ENCODE measurements at places on chromosomes 6 and 20.

DNA sequence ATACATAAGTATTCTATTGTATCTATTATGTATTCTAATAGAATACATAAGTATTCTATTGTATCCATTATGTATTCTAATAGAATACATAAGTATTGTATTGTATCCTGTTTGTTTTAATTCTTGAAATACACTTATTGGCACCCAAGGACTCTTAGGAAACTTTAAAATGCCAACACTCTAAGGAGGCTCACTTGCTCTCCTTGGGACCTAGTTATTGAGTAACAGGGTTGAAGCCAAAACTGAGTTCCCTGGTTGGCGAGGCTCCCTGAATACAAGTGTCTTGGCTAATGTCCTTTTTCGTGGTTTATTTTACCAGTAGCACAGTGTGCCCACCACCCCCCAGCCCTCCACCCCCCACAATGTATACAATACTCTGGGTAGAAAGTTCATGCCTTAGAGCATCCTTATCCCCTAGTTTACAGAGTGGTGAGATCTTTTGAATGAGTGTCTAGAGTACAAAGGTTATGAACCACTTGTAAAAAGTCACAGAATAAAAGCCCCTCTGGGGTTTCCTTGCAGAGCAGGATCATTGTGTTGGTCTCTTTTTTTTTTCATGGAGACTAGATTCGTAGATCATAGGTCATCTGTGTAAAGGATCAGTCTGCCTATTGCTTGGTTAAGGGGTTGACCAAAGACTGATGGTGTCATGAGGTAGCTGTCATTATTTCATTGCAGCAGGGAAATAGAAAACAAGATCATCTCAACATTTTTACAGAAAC, 32.5 kb upstream of the PRDM1 start:
- DNase-seq = no peak

- DNase-seq = no peak
Observed at GRCh38 chr6:25156123-25156522, 123.1 kb upstream of the CARMIL1 start.

DNA sequence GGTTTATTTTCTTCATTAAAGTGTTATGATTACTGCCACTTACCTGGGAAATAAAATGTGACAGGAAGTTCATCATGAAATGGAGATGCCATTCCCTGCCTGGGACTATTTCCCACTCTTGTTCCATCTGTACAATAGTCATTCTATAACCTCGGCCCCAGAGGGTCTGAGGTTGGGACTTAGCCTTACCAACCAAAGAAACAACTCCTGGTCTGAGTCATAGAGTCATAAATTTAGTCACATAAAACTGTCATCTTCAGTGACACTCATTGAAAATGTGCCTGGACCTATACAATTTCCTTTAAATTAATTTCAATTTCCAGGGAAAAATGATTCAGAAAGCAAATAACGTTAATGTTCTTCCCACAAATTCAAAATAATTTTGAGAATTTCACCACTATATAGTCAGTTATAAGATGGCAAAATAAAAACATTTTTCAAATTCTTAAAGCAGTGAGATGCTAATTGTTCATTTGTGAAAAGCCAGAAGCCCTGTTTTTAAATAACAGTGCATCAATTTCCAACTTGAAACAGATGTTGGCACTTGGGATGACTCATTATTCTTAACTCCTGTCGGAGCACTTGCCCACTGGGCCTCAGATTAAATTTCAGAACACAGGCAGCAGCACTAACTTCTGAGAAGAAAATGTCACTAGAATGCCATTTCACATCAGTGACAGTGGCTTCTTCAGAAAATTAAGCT, 201.2 kb upstream of the SMLR1 start:
- DNase-seq = peak; percentile 25

DNA sequence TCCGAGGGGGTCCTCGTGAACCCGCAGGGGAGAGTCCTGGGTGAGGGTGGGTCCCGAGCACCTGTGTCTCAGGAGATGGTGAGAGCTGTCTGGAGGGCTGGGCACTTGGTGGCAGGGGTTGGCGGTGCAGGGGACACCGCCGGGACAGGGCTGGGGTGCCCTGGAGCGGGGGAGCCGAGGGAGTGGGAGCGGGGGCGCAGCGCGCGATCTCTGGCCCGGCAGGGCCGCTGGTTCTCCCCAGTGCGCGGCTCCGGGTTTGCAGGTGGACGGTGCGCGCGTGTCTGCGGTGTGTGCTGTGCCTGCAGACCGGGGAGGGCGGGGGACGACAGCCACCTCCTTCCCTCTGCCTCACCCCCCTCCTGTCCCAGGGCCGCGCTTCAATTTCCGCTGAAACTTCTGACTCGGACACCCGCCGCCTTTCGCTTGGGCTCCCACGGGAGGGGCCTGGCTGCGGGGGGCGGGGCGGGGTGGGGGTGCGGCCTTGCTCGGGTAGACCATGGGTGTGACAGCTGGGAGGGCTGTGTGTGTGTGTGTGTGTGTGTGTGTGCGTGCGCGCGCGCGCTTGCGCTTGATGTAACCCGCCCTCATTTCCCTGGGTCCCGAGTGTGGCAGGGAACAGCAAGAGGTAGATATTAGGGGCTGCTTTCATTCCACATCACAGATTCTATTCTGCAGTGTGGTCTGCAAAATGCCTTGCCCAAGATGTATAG, 1.2 kb downstream of the TRIB3 start:
- peak; percentile 88 for DNase-seq

- DNase-seq = peak; percentile 57
Observed at GRCh38 chr6:8219352-8219943, 117.1 kb upstream of the EEF1E1 start.

DNA sequence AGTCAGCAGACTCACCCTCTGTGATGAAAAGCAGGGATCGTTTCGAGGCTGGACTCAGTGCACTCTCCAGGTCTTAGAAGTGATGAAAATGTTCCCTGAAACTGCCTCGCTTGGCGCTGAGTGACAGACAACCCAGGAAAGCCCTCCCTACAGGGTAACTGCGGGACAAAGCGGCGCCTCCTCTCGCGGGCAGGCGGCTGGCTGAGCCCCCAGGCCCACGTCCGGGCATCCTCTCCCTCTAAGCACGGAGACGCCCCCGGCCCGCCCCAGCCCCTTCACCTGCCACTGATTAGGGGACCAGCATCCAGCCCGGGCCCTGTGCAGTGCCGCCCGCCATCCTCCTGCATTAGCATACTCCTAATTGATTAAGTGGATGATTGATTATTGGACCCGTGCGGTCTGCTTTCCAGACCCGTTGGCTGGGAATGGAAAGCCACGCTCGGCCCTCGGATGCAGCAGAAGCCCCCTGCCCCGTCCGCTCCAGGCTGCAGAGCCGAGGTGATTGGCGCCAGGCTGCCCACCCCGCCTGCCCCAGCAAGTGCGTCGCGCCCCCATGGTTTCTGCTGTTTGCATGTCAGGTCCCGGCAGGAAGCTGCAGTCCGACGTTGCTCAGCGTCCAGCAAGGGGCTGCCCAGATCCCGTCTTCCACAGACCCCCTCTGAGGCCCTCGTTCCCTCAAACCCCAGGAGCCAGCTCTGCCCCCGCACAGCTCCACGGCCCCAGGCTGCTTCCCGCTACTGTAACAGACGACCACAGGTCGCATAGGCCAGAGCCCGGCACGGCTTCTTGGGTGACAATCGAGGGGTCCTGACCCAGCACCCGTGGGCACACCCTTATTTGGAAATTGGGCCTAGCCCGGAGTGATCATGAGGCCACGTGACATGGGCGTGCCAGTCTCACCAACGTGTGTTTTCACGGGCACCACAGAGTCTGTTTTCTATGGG, 131.6 kb downstream of the DLL1 start:
- DNase-seq = no peak

- DNase-seq = peak; percentile 54
Observed at GRCh38 chr6:52399511-52400312, 20.4 kb upstream of the EFHC1 start.

GRCh38 chr6:114287461-114287860, 55.4 kb downstream of the HS3ST5 start:
- no peak for DNase-seq

DNA sequence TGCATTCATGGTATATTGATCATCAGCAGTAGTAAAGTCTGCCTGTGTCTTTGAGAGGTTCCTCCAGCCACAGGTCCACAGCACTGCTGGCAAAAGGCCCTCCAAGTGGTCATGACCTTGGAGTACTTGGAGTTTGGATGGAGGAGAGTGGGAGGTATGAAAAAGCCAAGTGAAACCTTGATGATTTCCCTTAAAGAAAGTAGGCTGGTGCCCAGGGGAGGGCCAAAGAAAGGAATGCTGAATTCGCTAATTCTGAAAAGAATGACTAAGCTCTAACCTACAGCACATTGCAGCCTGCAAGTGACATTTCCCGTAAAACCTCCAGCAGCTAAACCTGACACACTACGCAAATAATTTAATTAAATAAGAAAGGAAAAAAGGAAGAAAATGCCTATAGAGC, 223.4 kb upstream of the TAB2 start:
- peak; percentile 35 for DNase-seq

- DNase-seq = no peak
Observed at GRCh38 chr20:54491506-54491905, 16.1 kb downstream of the DOK5 start.

- no peak for DNase-seq
Observed at GRCh38 chr20:40578961-40579360, 110.1 kb downstream of the MAFB start.

- no peak for DNase-seq
Observed at GRCh38 chr20:3221398-3222226, 12.3 kb downstream of the ITPA start.

- DNase-seq = no peak
Observed at GRCh38 chr6:166810864-166811263, 145.5 kb downstream of the RNASET2 start.

- DNase-seq = no peak
Observed at GRCh38 chr20:57076152-57076652, 190.2 kb downstream of the BMP7 start.

GRCh38 chr6:79246891-79247290, 12.4 kb upstream of the HMGN3 start:
- DNase-seq = no peak

DNA sequence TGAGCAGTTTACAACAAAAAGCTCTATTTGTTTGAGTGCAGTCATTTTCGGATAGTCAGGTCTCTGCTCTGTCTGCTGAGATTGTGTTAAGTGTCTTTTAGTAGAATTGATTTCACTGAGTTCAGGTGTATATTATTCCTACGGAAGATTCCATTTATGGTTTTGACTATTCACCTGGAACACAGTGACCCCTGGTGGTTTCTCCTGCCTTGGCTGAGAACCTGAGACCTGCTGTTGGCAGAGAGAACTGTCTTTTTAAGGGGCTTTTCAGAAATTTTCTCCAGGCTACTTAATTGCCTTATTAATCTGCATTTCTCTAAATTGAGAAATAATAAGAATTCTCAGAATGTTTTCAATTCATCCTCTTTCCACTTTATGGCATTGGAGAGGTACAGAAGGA, 508.0 kb downstream of the TBC1D32 start:
- peak; percentile 36 for DNase-seq

DNA sequence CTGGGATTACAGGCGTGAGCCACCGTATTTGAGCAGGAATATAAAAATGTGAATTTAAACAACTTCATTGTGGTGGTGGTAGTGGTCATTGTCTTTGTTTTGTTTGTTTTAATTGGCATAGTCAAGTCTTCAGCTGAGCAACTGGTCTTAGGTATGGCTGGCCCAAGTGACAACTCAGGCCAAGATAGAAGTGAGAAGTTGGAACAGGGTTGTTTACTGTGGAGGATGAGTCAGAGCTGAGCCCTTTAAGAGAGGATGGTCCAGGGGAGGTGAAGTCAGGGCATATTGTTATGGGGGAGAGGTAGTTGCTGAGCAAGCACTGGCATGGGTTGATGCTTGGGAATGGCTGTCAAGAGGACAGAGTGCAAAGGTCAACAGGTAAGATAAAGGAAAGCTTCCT, 308.2 kb downstream of the FARS2 start:
- no peak for DNase-seq

DNA sequence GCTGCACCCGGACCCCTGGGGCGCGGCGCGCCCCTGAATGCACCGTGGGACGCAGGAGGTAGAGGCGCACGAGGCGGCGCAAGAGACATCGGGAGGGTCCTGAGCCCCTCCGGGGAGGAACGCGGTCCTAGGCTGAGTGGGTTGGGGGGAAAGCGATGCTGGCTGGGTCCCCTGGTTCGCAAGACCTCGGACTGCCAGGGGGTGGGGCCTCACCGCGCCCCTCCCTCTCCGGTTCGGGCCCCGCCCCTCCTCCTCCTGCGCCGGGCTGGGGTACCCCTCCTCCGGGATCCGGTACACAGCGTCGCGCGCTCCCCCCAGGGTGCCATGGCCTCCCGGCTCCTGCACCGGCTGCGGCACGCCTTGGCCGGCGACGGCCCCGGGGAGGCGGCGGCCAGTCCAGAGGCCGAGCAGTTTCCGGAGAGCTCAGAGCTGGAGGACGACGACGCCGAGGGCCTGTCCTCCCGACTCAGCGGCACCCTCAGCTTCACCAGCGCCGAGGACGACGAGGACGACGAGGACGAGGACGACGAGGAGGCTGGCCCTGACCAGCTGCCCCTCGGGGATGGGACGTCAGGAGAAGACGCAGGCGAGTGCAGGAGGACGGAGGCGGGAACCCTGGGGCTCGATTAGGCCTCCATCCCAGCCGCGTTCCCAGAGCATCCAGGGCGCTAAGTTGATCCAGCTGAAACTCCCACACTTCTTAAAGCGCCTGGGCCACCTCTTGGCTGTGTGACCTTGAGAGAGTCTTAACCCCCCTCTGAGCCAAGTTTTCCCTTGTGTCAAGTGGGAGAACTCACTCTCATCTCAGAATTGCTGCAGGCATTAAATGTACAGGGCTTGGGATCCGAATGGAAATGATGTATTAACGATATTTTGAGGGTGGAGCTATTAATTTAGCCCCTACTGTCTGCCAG, 541 bp downstream of the SNX21 start:
- DNase-seq = peak; percentile 62

GRCh38 chr6:148516617-148517016, 174.0 kb downstream of the SASH1 start:
- no peak for DNase-seq

DNA sequence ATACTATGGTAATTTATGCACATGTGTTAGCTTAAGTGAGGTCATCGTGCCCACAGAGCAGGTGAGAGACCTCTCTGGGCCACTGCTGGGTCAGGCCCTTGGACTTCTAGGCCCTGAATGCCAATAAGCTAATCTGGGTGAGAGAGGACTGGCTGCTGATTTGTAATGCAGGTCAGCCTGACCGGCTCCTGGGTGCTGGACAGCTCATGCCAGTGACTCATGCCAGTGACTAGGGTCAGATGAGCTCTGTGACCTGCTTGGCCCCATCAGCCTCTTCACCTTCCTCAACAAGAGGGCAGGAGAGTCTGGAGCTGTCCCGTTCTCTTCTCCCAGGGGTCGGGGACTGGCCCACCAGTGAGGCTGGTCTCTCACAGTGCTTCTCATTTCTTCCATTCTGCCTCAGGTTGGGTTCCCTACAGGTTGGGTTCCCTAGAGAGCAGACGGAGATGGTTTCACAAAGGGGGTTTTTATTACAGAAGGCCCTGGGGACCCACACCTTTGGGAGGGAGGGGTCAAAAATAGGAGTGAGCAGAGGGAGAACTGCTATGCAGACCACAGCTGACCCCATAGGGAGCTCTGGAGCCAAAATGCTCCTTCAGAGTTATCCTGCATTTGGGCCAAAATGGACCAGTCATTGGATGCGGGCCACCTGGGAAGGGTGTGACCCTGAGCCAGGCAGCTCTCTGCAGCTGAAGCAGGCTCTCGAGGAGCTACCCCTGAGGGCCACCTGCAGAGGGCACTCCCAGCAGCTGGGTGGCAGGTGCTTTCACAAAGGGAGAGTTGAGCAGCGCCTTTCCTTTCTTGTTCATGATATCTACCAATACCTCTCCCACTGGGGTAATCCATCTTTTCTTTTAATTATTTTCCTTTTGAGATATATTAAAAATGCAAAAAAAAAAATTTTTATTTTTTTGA, 2.2 kb upstream of the OXT start:
- peak; percentile 68 for DNase-seq

All from activated CD4-positive, alpha-beta T cell treated with anti-CD3 and anti-CD28 coated beads for 36 hours (primary cell).